Pulmonary artery endothelial cell (primary cell): ENCODE measurements at places on chromosomes 1 and 21. TPM values are rescaled to one million over a fixed set of nuclear protein-coding genes. Genes with fewer than 3 reads are reported as not detected.

Gene OLFML2B
- 0.13 and 0.28 TPM in 2 replicates for total RNA-seq

Gene MNDA
- not detected in 2 replicates for total RNA-seq

Gene RRP1
- 28.1 and 28.2 TPM in 2 replicates for total RNA-seq

Gene GUCA2A
- total RNA-seq, result not detected in 2 replicates

Gene GLIS1
- total RNA-seq, result not detected in 2 replicates

Gene HMGB4
- total RNA-seq, result not detected in 2 replicates

Gene AZIN2
- 0.74 and 0.99 TPM in 2 replicates for total RNA-seq

Gene PRELP
- total RNA-seq, result not detected in 2 replicates

Gene SPRR3
- total RNA-seq, result not detected in 2 replicates

Gene LSM10
- 12.3 and 13.6 TPM in 2 replicates for total RNA-seq

Gene LMOD1
- total RNA-seq, result under 0.01 and 0.07 TPM in 2 replicates

Gene TMEM9
- total RNA-seq, result 52.8 and 58.5 TPM in 2 replicates

Gene IVNS1ABP
- 58.6 and 84.9 TPM in 2 replicates for total RNA-seq

Gene HEYL
- total RNA-seq, result not detected in 2 replicates

Gene CENPF
- total RNA-seq, result 29.5 and 68.2 TPM in 2 replicates

Gene LEFTY1
- total RNA-seq, result not detected in 2 replicates

Gene TMEM240
- 2.2 and 3.0 TPM in 2 replicates for total RNA-seq

Gene AMY1B
- not detected in 2 replicates for total RNA-seq
